ENCODE measurements at places on chromosomes 7 and 10.

DNA sequence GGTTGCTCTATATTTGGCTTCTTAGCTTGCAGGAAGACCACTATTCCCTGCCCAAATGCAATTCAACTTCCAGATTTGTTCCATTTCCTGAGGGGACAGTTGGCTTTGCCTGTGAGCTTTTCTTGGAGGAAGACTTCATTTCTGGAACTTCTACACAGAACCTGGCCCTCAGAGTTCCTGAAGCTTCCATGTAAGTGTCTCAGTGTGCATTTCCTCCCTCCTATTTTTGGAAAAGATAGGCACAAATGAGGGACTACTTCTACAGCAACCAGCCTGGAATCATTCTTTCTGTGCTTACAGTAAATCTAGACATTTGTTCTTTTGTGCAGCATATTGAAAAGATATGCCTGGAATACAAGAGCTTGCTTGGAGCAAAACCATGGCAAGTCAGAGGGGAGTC lies 164.3 kb downstream of the CREB5 start:
- DNase-seq, result no peak

DNA sequence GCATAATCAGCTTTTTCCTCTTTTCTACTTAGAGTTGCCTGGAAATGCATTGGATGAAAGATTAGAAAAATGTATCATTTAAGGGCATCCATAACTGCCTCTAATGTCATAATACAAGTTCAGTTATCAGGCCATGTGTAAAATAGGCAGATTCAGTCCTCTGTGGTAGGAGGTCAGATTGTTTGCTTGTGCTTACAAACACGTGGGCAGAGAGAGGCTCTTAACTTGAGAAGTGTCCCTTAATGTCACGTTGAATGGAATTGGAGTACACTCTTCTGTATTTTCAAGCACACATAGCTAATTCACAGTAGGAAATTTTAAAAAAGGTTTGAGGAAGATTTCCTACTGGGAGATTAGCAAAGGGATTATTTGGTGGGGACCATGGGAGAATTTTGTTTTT lies 359.8 kb upstream of the MTPN start:
- no peak for DNase-seq

DNA sequence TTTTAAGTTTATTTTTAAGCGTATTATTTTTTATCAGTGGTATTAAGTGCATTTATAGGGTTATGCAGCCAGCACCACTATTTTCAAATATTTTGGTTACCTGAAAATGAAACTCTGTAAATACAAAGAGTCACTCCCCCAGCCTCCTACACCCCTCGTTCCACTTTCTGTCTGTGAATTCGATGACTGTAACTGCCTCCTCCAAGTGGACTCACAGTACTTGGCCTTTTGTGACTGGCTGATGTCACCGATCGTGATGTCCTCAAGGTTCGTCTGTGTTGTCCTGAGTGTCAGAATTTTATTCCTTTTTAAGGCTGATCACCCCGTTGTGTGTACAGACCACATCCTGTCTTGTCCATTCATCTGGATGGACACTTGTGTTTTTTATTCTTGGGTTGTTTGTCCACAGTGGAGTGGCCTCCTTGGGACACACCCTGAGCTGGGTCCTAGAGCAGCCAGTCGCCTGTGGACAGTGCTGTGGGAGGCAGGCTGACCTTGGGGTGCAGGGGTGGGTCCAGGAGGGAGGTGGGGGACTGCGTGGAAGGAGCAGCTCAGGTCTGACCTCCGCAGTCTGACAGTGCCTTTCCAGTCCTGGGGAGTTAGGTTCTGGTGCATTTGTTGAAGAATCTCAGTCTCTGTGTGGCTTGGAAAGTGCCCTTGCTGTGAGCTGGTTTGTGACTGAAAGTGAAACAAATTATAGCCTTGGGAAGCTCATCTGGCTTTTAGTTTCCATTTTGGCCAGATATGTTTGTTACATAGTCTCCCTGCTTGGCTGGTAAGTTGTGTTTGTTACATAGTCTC lies 6.9 kb downstream of the MTG1 start:
- no peak for DNase-seq

- DNase-seq, result no peak
Observed at GRCh38 chr7:79555571-79555970, 102.1 kb upstream of the MAGI2 start.

DNA sequence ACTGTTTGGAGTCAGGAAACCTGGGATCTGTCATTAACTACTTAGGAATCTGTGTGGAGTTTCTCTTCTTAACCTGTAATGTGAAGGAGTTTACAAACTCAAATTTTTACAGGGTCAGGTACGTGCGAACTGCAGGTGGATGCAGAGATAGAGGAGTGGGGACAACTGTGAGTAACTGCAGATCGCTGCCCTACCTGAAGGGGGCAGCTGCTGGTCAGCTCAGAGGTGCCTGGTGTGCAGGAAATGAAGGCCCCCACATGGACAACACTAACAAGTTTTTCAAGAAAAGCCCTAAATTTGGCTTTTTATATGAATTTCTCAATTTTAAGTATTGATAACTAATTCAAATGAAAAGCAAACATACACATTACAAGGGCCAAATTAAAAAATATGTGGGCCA lies 380.0 kb downstream of the REEP3 start:
- no peak for DNase-seq

DNA sequence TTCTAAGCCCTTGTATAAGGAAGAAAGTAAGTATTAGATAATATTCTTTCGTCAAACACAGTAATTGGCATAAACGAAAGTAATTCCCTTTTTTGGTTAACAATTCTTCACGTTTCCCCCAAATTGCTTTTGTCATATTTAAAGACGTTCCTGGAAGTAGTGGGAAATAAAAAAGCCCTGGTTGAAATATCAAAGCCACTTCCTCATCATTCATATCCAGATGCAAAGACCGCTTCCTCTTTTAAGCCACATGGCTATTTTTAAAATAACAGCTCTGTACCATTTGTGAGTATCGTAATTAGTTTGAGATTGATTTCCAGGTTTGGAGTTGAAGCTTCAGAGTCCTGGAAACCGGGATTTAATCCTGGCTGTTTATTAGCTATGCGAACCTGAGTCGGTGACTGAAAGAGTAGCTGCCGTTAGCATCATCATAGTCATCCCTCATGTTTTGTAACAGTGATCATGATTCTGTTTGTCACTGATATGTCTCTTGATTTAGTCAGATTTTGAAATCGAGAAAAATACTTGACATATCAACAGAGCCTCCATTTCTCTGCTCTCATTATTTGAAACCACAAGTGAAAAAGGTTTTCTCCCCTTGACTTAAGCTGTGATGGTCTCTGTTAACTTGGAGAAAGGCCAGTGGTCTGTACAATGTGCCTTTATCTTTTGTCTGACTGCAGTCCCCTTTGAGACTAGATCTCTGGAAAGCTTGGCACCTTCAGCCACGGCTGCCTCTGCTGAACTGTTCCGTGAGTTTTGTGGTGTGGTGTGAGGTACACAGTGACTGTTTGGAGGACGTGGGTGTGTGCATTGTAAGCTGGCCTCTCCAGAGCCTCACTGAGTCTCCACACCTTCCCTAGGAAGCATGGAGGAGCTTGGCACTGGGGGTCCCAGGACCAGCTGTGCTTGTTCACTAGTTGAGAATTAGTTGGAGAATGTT lies 18.1 kb downstream of the OPTN start:
- no peak for DNase-seq

GRCh38 chr10:12945690-12946359 lies 55.7 kb downstream of the CCDC3 start:
- DNase-seq, result no peak

DNA sequence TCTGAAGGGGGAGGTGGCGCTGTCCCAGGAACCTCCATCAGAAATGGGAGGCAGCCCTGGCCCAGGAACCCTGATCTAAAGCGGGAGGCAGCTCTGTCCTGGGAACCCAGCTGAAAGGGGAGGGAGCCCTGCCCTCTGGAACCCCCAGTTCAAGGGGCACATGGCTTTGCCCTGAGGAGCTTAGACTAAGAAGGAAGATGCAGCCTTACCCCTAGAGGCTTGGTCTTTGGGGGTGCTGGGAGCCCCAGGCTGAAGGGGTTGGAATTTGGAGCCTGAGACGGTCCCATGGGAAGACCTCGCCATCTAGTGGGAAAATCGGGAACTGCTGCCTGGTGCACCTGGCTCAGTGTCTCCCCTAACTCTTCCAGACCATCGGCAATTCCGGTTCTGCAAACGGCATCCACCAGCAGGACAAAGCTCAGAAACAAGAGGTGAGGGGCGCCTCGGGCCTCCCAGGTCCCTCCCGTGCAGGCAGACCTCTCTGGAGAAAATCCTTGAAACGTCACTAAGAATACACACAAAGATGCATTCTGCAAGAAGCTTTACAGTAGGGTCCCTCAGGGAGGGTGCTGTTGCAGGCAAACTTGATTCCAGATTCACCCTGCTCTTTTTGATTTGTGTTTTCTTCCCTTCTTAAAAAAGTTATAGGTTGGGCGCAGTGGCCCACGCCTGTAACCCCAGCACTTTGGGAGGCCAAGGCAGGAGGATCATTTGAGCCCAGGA lies 52.4 kb upstream of the GTF2IRD1 start:
- peak; percentile 41 for DNase-seq

GRCh38 chr10:118153287-118153686 lies 106.5 kb upstream of the RAB11FIP2 start:
- DNase-seq, result no peak

GRCh38 chr10:10551596-10552301 lies 465.9 kb upstream of the CELF2 start:
- DNase-seq, result no peak

DNA sequence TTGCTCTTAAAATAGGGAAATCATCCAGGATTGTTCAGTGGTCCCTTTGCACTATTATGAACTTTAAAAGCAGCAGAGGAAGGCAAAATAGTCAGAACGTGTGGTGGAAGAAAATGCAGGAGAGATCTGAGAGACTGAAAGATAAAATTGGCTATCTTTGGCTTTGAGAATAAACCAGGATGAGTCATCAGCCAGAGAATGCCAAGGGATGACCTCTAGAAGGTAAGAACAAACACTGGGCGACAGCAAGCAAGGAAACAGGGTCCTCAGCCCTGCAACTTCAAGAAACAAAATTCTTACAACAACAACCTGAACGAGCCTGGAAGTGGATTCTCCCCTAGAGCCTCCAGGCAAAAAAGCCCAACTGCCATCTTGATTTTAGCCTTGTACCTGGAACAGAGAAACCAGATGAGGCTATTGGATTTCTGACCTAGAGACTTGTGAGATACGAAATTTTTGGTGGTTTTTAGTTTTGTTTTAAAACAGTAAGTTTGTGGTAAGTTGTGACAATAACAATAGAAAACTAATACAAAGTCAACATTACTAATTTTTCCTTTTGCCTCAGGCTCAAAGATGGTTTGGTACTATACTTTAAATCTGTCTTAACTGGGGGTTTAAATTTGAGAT lies 130.2 kb upstream of the CNTNAP2 start:
- DNase-seq, result no peak

DNA sequence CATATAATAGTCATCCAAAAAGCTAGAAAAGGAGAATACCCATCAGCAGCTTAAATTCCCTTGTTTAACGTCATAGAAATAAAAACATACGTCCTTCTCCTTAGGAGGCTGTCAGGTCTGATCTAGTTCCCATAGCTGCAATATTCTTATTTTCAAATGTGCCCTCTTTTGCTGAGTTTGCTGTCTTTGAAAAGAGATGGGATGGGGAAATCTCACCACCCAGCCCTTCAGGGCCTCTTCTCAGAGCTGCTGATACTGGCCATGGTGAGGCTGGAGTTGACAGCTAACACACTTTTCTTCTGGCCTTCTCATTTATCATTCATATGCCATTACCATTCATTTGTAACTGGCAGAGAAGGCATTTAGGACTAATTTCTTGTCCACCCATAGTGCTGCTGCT lies 5.1 kb upstream of the PCGF5 start:
- DNase-seq, result no peak

DNA sequence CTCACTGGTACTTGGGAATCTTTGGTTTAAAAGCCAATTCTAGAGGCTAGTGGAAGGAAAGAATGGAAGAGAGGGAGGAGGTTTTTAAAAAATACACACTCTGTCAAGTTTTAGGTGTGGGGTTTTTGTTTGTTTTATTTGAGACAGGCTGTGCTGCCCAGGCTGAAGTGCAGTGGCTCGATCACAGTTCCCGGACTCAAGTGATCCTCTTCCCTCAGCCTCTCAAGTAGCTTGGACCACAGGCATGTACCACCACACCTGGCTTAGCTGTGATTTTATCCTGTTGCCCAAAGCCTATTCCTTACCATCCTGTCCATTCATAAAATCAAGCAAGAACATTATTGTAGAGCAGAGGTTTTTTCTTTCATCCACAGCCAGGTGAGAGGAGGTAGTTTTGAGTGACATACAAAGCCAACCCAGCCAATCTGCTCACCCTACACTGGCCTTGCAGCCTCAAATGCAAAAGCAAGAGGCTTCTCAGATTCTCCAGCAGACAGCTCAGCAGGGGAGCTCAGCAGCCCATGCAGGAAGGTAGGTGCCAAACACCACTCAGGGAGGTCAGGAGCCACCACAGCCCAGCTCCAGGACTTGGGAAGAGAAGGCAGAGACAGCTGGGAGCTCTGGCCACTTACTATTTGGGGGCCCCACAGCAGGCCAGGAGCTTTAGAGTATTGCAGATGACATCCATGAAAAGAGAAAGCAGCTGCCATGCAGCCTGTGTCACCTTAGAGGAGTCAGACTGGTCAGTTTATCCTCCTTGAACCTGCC lies 65.8 kb downstream of the TMEM209 start:
- no peak for DNase-seq

DNA sequence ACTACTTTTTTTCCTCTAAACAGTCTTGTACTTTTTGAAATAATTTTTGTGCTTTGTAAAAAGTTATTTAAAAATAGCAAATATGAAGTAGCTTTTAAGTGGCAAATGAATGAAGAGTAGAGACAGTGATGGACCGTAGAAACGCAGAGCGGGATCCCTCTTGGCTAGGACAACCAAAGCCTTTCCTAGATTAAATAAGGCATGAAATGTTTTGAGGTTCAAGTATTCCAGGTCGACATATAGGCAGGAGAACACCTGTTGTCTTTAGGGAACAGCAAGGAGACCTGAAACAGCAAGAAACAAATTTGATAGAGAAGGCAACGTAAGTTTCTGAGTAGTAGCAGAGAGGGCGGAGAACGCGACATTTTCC lies 662 bp upstream of the PPRC1 start:
- no peak for DNase-seq

DNA sequence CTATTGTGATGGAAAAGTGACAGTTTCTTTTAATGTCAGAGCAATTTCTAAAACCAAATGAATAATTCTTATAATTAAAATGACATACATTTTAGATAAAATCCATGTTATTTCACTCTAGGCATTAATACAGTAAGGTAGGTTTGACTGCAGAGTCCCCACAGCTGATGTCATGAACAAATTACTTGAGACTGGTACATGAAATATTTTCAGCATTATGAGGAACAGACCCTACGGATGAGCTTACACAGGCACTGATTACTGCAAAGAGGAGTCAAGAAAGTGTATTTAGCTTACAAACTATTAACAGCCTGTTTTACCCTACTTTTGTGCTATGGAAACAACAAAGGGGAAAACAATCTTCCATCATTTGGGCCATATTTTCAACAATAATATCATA lies 8.9 kb downstream of the COL1A2 start:
- DNase-seq, result no peak

DNA sequence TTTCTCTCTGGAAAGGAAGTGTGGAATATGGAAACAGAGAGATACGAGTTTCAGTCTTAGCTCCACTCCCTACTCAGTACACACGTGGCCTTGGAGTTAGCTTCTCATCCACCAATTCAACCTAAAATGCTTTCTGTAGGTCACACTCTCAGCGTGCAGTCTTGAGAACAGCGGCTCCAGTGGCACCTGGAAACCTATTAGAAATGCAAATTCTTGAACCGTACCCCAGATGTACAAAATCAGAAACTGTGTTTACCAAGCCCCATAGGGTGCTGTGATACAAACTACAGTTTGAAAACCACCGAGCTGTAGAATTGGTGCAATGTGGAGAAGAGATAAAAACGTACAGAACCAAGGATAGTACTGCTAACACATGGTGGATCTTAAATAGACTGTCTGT lies 91.1 kb upstream of the SP4 start:
- DNase-seq, result no peak

GRCh38 chr10:17066000-17066399 lies 63.6 kb downstream of the CUBN start:
- no peak for DNase-seq

All from CD4-positive, CD25-positive, alpha-beta regulatory T cell (primary cell).